ENCODE measurements at places on chromosomes 11 and 22.

GRCh38 chr11:75469785-75470405 is 36.9 kb upstream of the KLHL35 start:
- no peak for DNase-seq

GRCh38 chr22:37498289-37498909 is 12.2 kb upstream of the MFNG start:
- peak; percentile 71 for DNase-seq

DNA sequence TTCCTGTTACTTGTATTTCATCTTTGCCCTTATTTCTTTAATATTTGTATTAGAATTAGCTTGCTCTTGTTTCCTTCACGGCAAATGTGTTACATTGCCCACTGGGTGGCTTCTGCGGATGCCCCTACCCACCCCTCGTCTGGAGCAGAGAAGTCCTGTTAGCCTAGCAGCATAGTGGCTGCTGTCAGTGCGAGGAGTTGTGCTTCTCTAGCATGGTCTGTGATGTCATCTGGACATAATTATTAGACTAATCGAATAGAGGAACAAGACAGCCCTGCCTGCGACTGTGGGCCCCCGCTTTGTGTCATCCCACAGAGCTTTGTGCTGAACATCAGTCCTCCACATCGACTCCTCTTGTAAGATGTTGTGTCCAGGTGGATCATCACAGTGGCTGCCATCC is 74.5 kb downstream of the PPP6R3 start:
- DNase-seq, result no peak

DNA sequence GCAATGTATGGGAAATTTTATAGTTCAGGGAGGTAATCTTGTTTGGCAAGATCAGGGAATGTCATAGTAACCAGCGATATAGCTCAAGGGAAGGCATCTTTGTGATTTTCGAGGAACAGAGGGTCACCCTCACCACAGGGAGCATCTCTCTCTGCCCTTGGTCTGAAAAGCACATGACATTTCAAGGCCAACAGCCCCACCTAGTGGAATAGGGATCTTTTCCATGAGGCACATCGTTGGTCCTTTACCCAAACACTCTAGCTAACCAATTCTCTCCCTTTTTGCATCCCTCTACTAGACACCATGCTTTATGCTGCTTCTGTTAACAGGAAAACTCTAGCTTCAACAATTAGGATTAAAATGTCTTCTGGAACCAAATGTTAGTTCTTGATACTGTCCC is 179.0 kb downstream of the GRM5 start:
- DNase-seq, result peak; percentile 0

DNA sequence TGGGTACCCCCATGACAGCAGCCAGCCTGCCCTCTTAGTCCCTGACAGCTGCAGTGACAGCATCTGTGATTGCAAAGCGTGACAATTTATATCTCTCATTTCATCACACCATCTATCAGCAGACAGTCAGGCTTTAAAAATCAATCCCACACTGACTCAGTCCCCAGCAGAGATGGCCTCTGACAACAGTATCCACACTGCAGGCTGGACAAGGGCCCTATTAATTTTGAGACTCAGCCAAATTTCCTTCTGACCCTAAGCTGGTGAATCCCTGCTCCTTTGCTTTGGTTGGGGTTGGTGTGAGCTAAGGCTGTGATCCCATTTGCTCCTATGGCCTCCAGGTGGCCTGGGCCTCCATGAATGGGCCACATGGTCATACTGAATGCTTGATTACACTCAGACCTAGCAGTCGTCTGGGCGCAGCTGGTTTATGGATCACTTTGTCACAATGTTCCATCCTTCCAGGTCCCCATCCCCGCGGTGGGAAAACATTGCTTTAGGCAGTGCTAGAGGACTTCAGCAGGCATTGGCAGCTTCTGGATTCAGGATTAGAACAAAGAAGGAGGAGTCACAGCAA is 68.2 kb upstream of the B3GAT1 start:
- DNase-seq, result no peak

- no peak for DNase-seq
Observed at GRCh38 chr22:46742576-46743221, 4.6 kb upstream of the CERK start.

DNA sequence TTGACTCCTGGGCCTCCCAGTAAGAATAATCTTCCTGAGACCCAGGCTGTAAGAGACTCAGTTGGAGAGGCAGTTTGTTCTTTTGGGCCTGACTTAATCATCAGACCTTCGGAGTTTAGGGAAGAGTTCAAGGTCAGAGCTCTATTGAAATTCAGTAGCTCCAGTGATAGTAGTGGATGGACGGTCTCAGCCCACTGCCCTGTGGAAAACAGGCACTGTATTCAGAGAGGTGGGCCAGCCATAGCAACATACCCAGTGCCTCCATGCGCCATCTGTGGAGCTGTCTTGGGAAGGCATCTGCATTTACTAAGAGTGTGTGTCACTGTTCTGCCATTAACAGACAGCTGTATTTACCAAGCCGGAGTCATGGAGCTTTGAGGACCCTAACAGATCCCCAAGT is 2.9 kb downstream of the SMARCB1 start:
- no peak for DNase-seq

DNA sequence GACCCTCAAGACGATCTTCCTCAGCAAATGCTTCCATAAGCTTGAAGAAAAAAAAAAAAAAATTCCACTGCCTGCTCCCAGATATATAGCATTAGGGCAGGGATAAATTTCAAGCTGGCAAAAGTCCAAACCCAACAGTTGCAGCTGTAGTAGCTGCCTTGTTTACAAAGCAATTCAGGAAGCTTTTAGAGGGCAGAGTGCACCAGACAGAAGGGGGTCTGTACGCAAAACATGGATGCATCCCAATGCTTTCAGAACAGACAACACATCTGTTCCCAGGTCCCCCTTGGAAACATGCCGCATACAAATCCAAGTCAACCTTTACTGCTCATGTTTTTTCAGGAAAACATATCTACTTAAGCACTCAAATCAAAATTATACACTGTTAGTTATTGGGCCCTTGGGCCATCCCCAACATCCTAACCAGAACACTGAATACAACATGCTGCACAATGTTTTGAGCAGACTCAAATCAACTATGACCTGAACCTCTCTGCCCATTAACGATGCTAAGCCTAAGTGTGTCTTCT is 94.5 kb downstream of the CADM1 start:
- DNase-seq, result no peak

DNA sequence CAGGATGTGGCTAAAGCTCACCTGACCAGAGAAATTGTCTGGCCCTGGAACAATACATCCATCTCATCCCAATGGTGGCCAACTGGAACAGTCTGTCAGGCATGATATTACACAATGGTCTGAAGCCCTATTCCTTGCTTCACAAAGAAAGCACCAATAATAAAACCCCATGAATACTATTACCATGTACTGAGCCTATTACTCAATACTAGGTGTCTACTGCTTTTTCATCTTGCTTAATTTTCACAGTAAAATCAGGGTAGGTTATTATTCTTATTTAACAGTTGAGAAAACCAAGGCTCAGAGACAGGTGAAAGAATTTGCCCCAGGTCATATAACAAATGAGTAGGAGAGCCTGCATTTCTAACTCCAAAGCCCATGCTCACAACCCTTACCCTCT is 68.9 kb upstream of the CAPRIN1 start:
- DNase-seq, result no peak

DNA sequence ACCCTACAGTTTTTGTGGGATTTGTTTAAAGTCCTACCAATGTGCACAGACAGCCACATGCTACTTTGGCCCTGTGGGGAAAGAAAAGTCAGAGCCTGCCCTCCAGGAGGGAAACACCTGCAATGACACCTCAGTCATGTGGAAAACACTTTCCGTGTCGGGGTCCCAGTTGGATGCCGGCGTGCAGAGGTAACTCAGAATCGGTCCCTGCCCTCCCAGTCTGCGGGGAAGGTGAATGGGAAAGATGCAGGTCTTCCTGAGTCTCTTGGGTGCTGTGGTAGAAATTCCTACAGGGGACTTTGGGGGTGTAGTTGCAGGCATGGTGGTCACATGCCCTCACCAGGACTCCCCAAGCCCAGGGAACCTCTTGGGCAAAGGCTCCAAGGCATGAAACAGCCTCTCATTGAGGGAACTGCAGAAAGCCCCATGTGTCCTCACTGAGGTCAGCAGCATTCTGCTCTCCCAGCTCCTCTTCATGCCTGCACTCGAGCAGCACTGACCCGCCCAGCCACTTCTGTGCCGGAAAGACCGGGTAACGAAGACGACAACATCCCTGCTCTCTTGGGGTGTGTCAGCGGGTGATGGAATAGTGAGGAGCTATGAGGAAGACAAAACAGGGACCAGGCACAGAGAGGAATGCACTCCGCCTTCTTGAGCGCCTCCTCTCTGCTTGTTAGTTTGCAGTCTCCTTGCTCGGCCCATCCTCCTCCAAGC is 4.7 kb downstream of the RIBC2 start:
- DNase-seq, result no peak

DNA sequence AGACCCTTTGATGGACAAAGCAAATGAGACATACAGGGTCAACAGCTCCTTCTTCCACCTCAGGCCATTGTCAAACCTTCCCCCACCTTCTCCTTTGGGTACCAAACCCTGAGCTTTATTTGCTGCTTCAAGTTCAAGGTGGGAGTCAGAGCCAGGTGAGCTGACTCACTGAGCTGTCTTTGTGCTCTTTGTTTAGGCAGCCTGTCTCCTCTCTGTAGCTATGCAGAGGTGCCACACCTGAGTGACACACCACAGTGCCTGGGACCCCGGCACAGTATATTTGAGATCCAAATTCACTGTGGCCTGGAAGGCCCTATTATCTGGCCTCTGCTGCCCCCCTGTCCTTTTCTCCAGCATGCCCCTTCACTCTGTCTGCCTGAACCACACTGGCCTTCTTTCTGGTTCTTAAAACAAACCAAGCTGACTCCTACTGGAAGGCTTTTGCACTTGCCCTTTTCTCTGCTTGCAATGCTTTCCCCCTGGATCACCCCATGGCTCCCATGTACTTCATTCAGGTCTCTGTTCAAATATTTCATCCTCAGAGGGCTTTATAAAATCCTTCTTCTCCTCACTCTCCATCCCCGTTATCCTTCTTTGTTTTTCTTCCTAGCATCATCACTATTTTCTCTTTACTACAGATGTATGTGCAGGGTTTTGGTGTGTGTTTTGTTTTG is 16.1 kb downstream of the LMO2 start:
- no peak for DNase-seq

- no peak for DNase-seq
Observed at GRCh38 chr11:49302360-49302759, 94.0 kb upstream of the FOLH1 start.

DNA sequence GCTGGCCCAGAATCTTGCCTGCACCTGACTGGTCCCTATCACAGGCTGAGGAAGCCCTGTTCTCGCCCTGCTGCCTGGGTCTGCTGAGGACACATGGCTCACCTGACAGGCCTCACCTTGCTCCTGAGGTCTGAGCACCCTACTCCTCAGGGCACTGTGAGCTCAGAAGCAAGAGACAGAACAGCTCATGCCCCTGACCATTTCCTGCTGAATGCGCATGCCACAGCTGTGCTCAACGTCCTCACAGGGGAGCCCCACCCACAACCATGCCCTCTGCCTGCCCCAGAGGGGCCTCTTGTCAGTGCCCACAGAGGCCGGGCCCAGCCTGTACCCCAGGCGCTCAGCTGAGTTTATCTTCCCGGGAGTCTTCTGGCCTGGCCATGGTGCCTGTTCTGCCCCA is 2.8 kb upstream of the TSPO start:
- no peak for DNase-seq

- DNase-seq, result no peak
Observed at GRCh38 chr11:42013656-42014201, 554.3 kb upstream of the LRRC4C start.

- DNase-seq, result no peak
Observed at GRCh38 chr11:117171404-117172061, 7.0 kb upstream of the SIDT2 start.

- DNase-seq, result no peak
Observed at GRCh38 chr22:37229012-37229804, 14.9 kb downstream of the RAC2 start.

DNA sequence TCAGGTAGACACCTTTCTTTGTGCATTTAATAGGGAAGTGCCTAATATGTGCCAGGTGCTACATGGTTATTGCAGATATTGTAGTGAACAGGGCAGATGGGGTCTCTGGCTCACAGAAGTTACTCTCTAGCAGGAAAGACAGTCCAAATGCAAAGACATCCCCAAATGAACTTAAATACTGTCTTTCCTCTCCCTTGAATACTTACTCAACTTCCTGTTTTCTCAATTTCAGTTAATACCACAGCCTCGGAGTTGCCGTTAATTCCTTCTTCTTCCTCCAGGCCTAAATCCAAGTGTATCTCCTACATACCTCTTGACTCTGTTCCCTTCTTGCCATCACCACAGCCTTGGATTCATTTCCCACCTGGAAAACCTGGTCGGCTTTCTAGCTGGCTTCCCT is 134.3 kb upstream of the SESN3 start:
- no peak for DNase-seq

DNA sequence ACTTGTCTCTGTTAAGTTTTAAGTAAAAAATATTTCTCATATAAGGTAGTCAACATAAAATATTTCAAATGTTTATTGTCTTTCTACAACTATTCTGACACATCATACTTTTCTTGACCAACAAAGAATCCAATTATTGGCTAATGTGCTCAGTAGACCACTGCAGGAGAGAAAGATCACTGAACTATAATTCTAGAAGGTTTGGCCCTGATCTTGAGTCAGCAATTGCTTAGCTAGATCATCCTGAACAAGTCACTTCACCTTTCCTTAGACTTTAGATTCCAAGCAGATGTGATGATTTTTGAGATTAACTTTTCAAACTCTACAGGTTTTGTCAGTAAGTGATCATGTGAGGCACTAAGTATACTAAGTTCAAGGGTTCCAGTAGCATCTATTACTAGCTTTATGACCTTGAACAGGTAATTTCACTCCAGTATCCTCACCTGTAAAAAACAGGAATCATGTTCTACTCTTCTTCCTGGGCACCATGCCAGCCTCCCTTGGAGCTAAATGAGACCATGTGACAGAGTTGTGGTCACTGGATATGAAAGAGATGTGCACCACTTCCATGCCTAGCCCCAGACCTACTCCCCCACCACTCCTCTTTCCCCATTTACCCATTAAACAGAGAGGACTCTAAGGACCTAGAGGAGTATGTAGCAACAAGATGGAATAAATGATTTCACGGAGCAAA is 17.3 kb downstream of the PGM2L1 start:
- no peak for DNase-seq

DNA sequence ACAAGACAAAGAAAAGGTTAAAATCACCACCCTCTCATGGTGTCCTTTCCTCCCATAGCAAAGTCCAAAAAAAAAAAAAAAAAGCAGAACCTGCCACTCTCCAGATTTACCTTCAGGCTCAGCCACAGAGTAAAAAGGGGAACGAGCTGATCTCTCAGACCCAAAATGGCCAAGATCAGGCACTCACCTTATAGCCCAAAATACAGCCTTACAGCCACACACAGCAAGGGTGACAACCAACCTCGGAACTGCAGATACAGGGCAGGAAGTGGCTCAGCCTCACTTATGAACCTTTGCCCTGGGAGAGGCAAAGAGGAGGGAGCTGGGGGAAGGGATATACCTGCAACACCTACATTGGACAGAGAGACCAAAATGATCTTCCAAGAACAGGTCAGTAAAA is 4.5 kb downstream of the FHIP1B start:
- DNase-seq, result no peak

GRCh38 chr11:14768526-14769188 is 123.4 kb downstream of the CYP2R1 start:
- DNase-seq, result no peak

- DNase-seq, result no peak
Observed at GRCh38 chr11:12430351-12430750, 53.0 kb downstream of the PARVA start.

Data from GM18507 (cell line).